ENCODE measurements at places on chromosomes 5 and 9. TPM values are rescaled to one million over a fixed set of nuclear protein-coding genes. Genes with fewer than 3 reads are reported as not detected.
A peak's percentile ranks its signal among the peaks of the same experiment; 100 is the strongest.

DNA sequence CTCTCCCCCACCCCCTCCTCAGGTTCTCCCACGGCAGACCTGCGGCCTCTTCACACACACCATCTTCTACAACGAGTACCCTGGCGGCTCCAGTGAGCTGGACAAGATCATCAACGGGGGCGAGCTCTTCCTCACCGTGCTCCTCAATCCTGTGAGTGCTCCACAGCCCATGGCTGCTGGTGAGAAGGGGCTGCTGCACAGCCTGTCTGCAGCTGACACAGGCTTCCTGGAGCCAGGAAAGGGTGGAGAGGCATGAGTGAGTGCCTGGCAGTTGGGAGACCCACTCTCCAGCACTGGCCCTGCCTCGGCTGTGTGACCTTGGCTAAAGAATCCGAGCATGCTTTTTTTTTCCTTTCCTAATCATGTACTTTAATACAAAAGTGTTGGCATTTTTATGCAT lies 31.3 kb downstream of the NDST1 start:
- DNase-seq: no peak

DNA sequence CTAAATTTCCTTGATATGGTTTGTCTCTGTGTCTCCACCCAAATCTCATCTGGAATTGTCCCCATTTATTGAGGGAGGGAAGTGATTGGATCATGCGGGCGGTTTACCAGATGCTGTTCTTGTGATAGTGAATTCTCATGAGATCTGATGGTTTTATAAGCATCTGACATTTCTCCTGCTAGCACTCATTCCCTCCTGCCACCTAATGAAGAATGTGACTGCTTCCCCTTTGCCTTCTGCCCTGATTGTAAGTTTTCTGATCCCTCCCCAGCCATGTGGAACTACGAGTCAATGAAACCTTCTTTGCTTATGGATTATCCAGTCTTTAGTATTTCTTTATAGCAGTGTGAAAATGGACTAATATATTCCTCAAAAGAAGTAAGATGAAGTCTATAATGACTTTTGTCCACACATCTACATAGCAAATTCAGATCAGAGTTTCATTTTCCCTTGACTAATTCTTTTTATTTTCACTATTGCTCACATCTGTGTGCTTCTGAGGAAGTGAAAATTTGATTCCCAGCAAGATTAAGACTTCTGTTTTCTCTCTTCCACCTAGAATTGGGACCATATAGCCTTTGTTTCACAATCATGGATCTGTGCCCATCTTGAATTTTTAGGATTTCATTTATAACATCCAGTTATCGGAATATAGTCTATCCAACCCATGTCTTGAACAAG lies 393.5 kb downstream of the DMAC1 start:
- DNase-seq: no peak

DNA sequence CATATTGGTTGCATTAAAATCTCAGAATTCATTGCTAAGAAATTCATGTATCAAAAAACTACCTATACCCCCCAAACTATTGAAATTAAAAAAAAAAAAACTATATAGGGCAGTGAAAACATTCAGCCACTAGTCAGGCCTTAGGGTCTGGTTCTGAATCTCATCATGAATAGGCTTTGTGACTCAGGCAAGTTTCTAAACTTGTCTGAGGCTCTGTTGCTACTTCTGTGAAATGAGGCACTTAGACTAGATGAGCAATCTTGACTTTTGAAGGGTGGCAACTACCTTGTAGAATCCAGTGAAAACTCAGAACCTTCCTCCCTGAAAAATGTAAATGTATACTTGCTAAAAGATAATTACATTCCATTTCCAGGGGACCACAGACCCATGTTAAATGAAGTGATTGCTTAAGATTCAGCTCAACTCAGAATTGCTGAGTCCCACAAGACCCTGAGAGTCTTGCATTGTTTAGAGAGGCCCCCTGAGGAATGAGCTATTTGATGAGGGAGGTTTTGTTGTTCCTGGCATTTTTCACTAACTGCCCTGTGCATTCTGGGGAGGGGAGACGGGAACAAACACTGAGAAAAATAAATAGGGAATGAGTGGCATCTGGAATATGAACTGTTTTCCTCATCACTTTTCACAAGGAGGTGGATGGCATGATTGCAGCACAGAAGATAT lies 29.5 kb downstream of the RAI14 start:
- DNase-seq: no peak

GRCh38 chr5:181245427-181246275 lies 1.9 kb upstream of the RACK1 start:
- DNase-seq: no peak

DNA sequence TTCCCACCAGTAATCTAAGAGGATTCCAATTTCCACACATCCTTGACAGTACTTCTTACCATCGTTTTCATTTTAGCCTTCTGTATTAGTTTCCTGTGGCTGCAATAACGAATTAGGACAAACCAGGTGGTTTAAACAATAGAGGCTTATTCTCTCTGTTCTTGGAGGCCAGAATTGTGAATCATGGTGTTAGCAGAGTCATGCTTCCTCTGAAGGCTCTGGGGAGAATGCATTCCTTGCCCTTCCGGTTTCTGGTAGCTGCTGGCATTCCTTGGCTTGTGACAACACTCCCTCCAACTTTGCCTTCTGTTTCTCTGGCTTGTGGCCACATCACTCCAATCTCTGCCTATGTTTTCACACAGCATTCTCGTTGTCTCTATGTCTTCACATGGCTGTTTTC lies 23.5 kb downstream of the RIGI start:
- no peak for DNase-seq

- no peak for DNase-seq
These were observed 29.9 kb downstream of the MAT2B start for GRCh38 chr5:163535290-163535689.

DNA sequence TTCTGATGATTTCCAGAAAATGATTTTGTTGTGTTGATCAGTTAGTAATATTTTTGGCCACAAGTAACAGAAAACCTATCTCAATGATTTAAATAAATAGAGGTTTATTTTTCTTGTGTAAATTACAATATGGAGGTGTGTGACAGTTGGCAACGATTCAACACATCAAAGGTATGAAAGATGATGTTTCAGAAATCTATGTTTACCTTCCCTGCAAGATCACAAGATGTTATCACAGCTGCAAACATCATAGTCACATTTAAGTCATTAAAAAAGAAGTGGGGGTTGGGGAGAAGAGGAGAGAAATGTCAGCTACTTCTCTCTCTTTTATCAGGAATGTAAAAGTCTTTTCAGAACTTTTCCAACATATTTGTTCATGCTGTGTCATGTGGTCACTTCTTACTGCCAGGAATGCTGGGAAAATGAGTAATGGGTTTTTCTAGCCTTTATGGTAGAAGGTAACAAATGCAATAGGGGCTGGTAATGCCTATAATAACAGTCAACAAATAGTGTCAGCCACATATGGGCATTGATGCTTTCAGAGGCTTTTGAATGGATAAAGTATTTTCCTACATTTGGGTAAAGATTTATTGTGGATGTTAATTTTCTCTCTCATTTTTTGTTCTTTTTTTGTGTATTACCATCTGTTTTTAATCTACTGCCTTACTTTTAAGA lies 742.7 kb downstream of the TLE1 start:
- no peak for DNase-seq

- no peak for DNase-seq
These were observed 49.9 kb upstream of the C5orf46 start for GRCh38 chr5:147956064-147956841.

- DNase-seq: no peak
These were observed 446.4 kb downstream of the ISL1 start for GRCh38 chr5:51829691-51830090.

GRCh38 chr5:62592558-62592957 lies 13.9 kb downstream of the LRRC70 start:
- DNase-seq: no peak

GRCh38 chr9:133990366-133991213 lies 1.5 kb downstream of the VAV2 start:
- DNase-seq: peak; percentile 71

DNA sequence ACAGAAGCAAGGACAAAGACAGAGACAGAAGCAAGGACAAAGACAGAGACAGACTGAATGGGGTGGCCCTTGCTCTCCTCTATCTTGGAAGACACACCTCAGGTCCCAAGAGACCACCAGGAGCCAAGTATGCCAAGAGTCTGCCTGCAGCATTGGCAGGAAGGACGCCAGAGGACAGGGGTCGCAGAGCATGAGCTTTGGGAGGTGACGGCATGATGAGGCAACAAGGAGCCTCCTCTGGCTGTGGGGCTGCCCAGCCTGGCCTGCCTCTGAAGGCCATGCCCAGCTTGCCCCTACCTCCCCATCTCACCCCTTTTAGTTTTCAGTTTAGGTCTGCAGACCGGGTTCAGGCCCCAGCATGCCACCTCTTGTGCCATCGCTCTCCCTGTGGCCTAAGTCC lies 17.6 kb downstream of the PDGFRB start:
- no peak for DNase-seq

- DNase-seq: no peak
These were observed 12.7 kb downstream of the PTPDC1 start for GRCh38 chr9:94096819-94097577.

- peak; percentile 59 for DNase-seq
These were observed 45.4 kb upstream of the CAST start for GRCh38 chr5:96616801-96617200.

DNA sequence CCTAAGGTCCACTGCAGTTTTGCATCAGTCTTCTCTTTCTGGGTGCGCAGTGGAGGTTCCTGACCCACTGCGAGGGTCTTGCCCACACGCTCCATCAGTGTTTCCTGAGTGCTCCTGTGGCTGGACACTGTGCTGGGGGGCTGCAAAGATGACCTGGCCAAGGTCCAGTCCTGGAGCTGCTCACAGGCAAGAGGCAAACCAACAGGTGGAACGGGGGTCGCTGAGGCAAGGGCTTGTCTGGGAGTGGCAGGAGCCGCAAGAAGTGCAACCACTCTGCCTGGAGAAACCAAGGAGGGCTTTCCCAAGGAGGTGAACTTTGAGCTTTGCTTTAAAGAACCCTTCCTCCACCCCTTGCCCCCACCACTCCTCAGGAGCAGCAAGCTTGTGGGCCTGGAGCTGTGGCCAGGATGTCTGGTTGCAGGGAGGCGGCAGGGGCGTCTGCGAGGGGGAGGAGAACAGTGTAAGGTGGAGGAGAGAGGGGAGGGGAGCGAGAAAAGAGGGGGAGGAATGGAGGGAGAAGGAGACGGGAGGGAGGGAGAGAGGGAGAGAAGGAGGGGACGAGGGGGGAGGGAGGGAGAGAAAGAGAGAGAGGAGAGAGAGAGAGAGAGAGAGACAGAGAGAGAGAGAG lies 444 bp upstream of the CPLX2 start:
- no peak for DNase-seq

DNA sequence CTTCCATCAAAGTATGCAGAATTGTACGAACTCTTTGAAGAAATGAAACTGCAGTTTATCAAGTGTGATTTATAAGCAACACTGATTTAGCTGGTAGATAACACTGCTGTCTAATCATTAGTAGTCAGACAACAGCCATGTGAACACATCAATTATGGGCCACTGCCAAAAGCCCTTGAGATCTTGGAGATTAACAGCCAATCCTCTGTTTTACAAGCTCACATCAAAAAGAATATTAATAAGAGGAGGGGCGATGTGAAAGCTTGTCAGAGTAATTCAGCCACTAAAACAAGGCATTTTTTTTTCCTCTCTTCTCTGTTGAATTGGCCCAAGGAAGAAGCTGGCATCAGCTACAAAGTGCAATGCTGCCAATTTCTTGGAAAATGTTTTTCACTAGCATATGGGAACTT lies 28.1 kb downstream of the ZNF608 start:
- no peak for DNase-seq

DNA sequence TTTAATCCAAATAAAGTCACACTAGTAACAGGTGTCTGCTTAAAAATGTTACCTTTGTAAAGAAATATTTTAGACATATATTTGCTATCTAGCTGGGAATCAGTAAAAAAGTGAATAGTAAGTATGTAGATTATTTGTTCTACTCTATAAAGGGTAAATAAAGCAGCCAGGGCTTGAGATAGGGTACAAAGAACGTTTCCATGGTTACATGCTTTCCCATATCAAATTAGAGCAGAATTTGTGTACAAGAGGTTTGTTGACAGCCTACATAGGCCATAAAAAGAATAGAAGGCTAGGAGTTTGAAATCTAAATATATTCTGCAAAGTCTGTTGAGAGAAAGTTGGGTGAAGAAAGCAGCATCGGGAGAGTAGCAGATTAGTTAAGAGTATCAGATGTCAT lies 160.9 kb upstream of the POU5F2 start:
- DNase-seq: no peak

- no peak for DNase-seq
These were observed 567.4 kb downstream of the CCDC171 start for GRCh38 chr9:16120231-16120641.

DNA sequence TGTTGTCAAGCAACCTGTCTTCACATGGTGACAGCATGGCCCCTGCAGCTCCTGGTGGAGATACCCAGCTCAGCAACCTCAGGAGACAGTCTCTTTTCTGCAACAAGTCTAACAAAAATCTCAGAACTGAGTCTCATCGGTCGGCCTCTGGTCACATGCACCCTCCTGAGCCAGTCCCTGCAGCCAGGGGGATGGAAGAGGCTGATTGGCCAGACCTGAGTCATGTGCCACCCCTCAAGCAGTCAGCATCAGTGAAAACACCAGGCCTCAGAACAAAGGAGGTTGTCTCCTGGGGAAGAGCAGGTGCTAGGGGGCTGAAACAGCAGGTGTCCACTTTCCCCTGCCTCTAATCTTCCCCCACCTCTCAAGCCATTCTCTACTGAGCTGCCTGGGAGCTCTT lies 54.4 kb downstream of the SMIM23 start:
- no peak for DNase-seq

- no peak for DNase-seq
These were observed 1.4 kb downstream of the TMEM141 start for GRCh38 chr9:136792321-136793085.

DNA sequence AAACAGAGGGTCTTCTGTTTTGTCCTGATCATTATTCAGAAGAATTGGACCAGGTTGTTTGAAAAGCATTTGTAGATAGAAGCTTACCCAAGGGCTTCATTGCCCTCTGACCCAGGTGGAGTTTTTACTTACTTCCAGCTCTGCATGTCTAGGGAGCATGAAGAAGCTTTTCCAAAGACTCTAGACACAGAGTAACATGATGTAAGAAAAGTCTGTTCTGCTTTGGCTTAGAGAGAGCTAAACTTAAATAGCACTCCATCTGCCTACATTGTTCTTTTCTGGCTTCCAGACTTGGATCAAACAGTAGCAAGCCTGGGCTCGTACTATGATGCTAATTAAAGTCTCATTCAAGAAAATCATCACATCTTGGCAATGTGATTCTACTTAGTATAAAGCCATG lies 112.1 kb downstream of the SNCAIP start:
- DNase-seq: no peak

Gene AQP7
- total RNA-seq: 0.59 TPM

Gene RGMB
- 14.6 TPM for total RNA-seq

Gene CNTFR
- not detected for total RNA-seq

Gene CYLC2
- not detected for total RNA-seq

Gene LECT2
- not detected for total RNA-seq

Gene IL9
- total RNA-seq: not detected

Gene MGAT1
- 103 TPM for total RNA-seq

Gene TRPM3
- 0.26 TPM for total RNA-seq

Gene CCNO
- total RNA-seq: 4.7 TPM

Gene CD72
- 4.1 TPM for total RNA-seq

Gene PHYHD1
- 4.2 TPM for total RNA-seq
